NCI-H2107 (cell line): ENCODE measurements at places on chromosomes 5 and 9.

GRCh38 chr5:67032921-67033664 lies 163.5 kb downstream of the CD180 start:
- no peak for DNase-seq

- DNase-seq, result no peak
These were observed 220.6 kb upstream of the TRIM32 start for GRCh38 chr9:116466271-116467235.

DNA sequence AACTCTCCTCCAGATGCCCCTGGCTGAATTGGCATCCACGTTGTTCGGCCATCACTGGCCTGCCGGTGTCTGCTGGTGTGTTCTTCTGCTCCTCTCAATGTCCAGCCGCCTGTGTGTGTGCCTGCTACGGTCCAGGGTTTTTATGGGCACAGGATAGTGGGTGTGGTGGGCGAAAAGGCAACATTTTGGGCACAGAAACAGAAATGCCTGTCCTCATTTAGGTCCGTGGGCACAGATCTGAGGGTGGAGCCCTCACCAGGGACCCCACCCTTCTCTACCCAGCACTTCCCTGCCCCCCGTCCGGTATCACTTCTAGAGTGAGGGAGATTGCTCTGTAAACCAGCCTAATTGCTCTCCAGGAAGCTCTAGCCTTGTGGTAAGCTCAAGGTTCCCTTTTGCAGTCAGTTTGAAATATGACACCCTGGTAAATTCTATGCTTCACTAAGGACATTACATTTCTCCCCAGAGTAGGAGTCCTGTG lies 410.1 kb downstream of the MAT2B start:
- DNase-seq, result no peak

DNA sequence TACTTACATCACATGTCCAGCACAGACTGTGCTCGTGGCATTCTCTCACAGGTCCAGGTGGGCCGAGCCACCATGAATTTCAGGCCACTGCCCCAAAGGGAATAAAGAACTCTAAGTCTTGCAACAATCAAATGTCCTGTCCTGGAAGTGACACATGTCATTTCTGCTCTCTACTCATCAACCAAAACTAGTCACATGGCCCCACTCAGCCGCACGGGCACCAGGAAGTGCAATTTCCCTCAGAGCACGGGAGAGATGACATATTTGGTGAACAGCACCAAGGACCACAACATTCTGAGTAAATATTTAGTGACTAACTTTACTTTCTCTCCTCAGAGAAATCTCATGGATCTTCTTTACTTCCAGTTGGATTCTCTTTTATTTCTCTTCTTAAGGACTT lies 131.1 kb upstream of the TUT7 start:
- no peak for DNase-seq

GRCh38 chr5:107580889-107581820 lies 89.6 kb downstream of the EFNA5 start:
- DNase-seq, result no peak

- no peak for DNase-seq
These were observed 11.3 kb upstream of the RIOK2 start for GRCh38 chr5:97194366-97194765.

DNA sequence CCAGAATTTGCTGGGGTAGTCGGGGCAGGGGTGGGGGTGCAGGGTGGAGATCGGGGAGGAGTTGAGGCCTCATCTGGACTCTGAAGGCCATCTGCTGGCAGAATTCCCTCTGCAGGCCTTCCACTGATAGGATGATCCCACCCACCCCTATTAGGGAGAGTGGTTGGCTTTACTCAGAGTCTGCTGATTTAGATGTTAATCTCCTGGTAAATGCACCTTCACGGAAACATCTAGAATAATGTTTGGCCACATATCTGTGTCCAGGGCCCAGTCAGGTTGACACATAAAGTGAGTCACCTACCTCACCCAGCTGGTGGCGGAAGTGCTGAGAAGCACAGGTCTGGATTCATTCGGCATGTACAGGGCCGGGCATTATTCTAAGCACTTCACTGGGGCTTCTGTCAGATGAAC lies 50.0 kb downstream of the DAPK1 start:
- DNase-seq, result no peak

DNA sequence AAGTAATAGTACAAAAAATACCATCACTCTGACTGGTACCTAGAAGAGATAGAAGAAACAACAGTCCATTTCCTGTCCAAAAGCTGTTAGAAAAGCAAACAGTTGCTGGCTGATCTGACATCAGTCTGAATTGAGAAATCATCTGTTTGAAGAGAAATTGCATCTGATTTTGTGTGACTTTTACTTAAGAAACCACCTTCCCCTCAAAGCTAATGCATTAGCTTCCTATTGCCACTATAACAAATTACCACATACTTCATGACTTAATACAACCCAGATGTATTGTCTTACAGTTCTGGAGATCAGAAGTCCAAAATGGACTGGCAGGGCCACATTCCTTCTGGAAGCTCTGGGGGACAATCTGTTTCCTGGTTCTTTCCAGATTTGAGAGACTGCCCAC lies 385.9 kb upstream of the TLE4 start:
- DNase-seq, result no peak

- no peak for DNase-seq
These were observed 186.2 kb downstream of the GABBR2 start for GRCh38 chr9:98522487-98522886.

DNA sequence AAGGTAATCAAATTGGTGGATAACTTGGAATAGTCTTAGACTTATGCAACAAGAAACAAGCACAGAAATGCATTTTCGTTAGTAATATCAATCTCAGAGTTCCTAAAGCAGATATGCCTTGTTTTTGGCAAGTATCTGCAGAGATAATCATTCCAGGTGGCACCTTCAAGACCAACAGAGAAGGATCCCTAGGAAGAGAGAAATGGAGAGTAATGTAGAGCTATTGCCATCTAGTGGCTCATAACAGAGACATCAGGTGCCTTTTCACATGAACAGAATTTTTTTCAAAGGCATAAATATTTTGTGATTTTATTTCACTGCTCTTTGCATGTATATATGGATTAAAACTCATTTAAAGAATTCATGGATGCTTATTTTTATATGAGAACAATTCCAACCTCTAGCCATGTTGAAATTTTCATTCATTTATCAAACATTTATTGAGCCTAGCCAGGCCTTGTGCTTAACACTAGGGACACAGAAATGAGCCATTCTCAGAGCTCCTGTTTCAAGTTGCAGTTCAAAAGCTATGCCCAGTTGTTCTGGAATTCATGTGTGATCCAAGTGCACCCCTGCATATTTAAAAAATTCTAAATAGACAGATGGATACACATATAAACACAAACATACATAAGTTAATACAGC lies 117.5 kb upstream of the OR13F1 start:
- DNase-seq, result peak; percentile 3

GRCh38 chr9:97385626-97386264 lies 26.2 kb upstream of the TDRD7 start:
- DNase-seq, result no peak

GRCh38 chr9:109017493-109017892 lies 4.2 kb upstream of the CTNNAL1 start:
- no peak for DNase-seq

- no peak for DNase-seq
These were observed 95.0 kb downstream of the C5orf15 start for GRCh38 chr5:133873449-133873848.

DNA sequence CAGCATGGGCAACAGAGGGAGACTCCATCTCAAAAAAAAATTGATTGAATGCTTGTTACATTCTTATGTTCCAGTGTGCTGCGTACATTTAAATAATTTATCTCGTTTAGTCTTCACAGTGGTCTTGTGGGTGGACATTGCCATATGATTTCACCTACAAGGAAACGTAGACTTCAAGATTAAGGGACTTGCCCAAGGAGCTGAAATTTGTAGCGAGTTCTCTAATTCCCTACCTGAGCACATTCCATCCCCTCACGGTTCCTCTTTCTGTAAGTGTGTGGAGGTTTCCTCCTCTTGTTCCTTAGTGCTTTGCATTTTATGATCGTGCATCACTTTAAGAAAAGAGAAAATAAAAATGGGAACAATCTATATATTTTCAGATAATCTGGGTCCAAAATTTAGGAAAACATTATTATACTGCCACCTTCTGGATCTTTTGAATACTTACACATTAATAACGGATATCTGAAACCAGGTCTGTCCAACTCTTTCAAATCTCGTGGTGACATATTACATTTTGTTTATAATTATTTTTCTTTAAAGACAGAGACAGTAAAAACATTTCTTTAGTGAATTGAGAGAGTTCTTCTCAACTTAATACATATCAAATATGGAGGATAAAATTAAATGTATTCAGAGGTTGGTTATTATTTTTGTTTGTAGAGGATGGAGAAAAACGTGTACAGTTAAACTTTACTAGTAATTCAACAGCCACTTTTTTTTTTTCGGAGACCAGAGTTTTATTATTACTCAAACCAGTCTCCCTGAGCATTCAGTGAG lies 29.9 kb upstream of the C7 start:
- DNase-seq, result peak; percentile 2

- DNase-seq, result peak; percentile 16
These were observed at the start of gene ADAMTSL1 for GRCh38 chr9:18473652-18474279. TSS of gene ADAMTSL1 (plus strand) at chr9:18474153. CDS start at chr9:18474233, 80 bp downstream.

DNA sequence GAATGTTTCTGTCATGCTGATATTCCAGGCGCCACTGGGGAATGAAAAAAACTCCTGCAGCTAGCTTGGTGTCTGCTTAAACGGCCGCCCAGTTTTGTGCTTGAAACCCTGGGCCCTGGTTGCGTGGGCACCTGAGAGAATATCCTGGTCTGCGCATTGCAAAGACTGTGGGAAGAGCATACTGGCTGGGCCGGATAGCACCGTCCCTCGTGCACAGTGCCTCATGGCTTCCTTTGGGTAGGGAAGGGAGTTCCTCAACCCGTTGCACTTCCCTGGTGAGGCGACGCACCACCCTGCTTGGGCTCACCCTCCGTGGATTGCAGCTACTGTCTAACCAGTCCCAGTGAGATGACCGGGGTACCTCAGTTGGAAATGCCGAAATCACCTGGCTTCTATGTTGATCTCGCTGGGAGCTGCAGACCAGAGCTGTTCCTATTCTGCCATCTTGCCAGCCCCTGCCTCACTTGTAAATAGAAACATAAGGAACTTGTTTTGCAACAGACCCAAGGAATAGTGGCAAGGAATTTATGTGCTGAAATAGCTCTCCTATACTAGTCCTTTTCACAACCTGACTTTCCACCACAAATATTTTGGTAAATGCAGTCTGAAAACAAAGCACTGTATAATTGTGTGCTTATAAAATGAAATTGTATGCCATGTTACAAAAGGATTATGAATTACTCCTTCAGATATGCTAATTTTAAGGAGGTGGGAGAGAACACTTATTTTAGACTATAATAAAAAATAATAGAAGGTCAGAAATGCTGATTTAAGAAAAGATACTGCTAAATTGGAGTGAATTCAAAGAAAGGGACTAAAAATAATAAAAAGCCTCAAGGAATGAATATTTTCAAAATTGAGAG lies 90.3 kb downstream of the ADAMTSL1 start:
- DNase-seq, result no peak

DNA sequence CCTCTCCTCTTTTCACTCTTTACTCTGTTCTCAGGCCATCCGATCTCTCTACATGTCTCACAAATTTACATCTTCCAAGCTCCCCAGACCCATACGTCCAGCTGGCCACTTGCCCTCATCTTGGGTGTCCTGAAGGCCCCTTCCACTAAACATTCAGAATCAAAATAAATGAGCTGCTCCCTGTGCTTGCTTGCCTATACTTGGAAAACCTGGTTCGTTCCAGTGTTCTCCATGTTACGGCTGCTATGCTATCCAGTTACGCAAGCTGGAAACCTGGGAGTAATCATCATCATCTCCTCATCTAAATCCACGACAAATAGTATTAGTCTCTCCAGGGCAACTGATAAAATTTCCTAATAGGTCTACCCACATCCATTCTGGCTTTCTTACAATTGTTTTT lies 165.0 kb upstream of the FBXL17 start:
- no peak for DNase-seq

GRCh38 chr9:97524424-97524823 lies 23.0 kb downstream of the TMOD1 start:
- no peak for DNase-seq

GRCh38 chr9:88807426-88807825 lies 183.8 kb upstream of the S1PR3 start:
- DNase-seq, result no peak

- DNase-seq, result no peak
These were observed 215.5 kb downstream of the MPDZ start for GRCh38 chr9:13063880-13064459.

DNA sequence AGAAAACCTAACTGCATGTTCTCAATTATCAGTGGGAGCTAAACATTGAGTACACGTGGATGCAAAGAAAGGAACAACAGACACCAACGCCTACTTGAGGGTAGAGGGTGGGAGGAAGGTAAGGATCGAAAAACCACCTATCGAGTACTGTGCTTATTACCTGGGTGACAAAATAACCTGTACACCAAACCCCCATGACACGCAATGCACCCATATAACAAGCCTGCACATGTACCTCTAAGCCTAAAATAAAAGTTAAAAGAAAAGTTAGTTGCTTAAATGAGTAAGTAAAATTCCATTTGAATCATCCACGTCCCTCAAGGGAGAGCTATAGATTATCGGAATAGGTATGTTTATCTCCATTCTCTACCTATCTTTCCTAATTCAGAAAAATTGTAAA lies 210.2 kb upstream of the ADCY2 start:
- DNase-seq, result no peak

- no peak for DNase-seq
These were observed 17.9 kb upstream of the GFPT2 start for GRCh38 chr5:180370861-180371641.

DNA sequence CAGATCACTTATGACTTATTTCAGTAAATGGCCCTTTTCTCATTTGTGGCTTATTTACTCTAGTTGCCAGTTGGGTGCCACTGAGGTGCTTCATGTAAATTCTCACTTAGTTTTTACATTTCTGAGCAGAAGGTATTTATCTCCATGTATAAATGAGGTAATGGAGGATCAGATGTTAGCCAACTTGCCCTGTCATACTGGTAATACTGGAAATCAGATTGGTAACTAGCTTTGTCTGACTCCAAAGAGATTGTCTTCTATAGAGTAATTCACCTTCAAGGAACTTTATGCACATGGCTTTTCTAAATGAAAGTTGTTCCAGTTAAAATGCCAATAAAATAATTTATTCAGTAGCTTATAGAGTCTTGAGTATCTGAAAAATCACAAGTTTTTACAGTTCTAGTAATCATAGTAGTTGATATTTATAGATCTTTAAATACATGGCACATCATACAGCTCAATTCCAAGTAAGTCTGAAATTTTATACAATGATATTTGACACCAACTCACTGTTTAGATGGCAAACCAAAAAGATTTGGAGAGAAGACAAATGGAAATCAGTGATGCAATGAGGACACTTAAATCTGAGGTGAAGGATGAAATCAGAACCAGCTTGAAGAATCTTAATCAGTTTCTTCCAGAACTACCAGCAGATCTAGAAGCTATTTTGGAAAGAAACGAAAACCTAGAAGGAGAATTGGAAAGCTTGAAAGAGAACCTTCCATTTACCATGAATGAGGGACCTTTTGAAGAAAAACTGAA lies 28.8 kb downstream of the RAB14 start:
- no peak for DNase-seq

GRCh38 chr5:56326770-56327169 lies 93.6 kb upstream of the ANKRD55 start:
- no peak for DNase-seq
